T-helper 17 cell (primary cell): ENCODE measurements at places on chromosomes 7 and 10. TPM values are rescaled to one million over a fixed set of nuclear protein-coding genes. Genes with fewer than 3 reads are reported as not detected.

The WDR86 gene
- total RNA-seq = 9.7 TPM

The HSPA12A gene
- 0.62 TPM for total RNA-seq

The EPDR1 gene
- not detected for total RNA-seq

The SLC26A4 gene
- total RNA-seq = 0.35 TPM

The MSMB gene
- not detected for total RNA-seq

The UNC5B gene
- total RNA-seq = not detected

The CCZ1 gene
- 84.6 TPM for total RNA-seq

The SHOC2 gene
- 68.0 TPM for total RNA-seq

The FAM221A gene
- 4.8 TPM for total RNA-seq

The VWA2 gene
- total RNA-seq = not detected

The LIPN gene
- total RNA-seq = 0.80 TPM

DNA sequence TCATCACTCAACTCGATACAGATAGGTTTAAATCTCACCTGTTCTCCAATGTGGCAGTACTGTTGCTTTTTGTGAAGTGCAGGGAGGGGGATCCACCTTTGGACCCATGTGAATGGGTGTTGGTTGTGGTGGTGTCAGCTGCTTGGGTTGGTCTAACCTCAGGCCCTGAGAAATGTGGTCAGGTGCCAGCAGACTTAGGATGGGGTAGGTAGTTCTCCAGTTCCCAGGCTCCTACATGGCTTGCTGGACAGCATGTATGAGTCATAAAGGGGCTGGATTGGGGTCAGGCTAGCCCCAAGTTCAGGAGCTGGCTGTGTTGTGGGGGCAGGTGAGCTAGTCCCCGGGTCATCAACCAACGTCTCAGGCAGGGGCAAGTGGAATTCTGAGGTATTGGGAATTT, 472.6 kb upstream of the CNTNAP2 start:
- no peak for DNase-seq

- no peak for DNase-seq
These were observed 45.9 kb upstream of the PTF1A start for GRCh38 chr10:23146258-23146657.

GRCh38 chr10:123146894-123147634, 872 bp upstream of the HMX2 start:
- no peak for DNase-seq

- no peak for DNase-seq
These were observed 155.2 kb downstream of the MAGI2 start for GRCh38 chr7:79298145-79298760.

DNA sequence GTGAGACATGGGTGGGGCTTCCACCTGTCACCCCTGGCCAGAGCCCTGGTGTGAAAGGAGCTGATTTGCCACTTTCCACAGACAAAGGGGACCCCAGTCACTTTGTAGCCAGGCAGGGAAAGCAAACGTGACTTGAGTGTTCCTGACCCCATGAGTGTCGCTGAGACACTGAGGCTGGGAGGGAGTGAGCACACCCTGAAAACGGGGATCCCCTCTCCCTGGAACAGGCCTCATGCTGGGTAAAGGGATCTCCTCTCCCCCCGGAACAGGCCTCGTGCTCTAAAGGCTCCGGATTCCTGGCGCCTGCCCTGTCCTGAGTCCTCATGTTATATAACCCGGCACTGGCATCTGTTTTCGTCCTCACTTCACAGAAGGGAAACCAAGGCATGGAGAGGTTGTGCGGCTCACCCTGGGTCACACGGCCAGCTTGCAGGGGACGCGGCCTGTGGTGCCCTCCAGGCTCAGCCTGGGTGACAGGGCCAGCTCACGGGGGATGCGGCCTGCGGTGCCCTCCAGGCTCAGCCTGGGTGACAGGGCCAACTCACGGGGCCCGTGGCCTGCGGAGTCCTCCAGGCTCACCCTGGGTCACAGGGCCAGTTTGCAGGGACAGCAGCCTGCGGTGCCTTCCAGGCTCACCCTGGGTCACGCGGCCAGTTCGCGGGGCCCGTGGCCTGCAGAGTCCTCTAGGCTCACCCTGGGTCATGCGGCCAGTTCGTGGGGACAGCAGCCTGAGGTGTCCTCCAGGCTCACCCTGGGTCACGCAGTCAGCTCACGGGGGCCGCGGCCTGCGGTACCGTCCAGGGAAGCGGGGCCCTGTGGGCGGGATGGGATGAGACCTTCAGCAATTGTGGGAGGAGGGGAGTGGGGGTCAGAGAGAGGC, 104.7 kb downstream of the PDGFA start:
- DNase-seq = no peak

DNA sequence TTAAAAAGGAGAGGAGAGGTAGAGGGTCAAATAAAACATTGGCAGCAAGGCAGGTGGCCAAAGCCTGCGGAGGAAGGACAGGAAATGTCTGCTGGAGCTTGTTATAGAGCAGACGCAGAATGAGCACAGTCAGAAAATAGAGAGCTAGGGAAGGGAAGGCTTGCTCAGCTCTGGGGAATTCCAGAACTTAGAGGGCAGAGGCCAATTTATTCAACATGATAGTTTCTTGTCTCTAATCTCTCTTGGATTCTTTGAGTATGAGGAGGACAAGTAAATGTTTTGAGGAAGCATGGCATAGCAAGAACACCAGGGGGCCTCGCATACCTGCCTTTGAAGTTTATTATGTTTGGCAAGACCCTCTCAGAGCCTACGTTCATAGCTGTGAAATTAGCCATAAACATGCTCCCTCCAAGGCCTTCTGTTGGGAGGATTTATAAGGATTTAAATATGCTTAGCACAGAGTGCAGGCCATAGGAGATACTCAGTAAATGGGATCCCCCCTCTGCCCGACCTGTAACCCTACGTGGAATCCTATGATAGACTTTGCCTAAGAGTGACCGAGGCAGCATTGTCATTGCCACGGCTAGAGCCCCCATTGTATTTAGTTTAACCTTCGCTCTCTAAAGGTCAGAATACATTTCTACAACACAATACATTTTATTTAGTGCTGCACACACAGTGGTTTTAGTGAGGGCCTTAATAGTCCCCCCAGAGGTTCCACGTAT, 293.9 kb downstream of the CCDC3 start:
- DNase-seq = no peak

GRCh38 chr7:104366390-104366789, 38.0 kb downstream of the LHFPL3 start:
- DNase-seq = no peak

- no peak for DNase-seq
These were observed 2.6 kb downstream of the TLX1 start for GRCh38 chr10:101133489-101134298.

DNA sequence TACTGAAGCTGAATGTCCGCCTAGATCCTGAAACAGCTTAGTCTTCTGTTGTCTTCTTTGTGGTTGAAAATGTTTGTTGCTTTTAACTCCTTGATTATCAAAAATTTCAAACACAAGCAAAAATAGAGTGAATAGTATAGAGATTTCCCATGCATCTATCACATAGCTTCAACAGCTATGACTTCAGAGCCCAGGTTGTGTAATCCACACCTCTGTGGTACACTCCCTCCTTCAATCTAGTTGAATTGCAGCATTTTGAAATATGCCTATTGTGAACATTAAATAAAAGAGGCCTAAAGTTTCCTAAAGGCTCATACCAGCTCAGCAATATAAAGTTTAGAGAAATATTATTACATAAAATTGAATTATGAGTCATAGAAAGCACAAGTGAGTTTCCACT, 204.7 kb upstream of the HDAC9 start:
- no peak for DNase-seq

- no peak for DNase-seq
These were observed 492.9 kb upstream of the FOXK1 start for GRCh38 chr7:4189131-4189570.

DNA sequence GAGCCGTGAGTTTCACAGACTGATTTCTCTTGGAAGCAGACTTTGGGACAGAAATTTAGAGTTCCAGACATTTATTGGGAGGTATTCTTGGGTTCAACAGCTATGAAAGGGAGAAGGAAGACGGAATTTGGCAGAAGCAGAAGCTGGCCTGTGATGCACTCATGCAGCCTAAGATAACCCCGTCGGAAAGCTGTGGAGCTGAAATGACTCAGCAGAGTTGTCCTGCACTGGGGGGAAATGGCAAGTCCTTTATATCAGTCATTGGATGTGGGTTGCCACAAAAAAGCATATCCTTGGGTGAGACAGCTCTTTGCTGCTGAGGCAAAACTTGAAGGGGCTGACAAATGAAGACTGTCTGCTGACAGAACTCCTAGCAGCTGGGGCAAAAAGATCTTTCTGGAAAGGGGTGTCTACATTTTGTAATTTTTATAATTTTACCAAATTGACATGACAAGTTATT, 11.5 kb upstream of the MICU1 start:
- no peak for DNase-seq

DNA sequence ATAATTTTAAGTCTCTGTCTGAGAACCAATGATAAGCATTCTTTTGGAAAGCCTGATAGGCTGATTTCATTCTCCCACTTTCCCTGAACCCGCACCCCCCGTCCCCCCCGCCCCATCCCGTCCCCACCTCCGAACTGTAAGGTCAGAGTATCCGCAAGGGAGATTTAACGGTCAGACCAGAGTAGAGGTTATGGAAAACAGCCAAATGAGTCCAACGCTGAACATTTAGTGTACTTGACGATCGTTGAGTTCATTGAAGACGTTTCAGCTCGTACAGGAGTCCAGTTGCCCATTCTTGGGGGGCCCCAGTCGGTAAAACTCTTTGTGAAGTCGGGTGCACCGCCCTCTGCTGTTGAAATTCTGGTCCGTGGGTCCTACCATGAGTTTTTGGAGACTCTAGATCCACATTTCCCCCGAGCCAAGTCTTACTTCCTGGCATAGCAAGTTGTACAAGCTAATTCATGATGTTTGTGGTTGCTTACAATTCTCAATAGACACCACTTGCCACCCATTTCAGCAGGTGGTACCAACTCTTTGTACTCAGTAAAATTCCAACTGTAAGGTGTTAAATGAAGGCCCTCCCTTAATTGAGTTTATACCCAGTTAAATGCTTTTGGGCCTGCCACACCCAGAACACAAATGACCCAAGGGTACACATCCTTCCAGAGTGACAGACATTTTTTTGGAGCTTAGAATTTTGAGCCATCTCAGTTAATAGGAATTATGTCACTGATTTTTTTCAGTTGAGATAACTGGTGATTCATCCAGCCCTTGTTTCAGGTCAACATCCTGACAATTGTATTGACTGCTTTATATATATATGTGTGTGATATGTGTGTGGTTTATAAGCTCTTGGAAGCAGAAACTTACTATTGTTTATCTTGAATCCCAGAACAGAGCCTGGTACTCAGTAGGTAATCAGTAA, 1.2 kb downstream of the MARCHF5 start:
- peak; percentile 17 for DNase-seq

DNA sequence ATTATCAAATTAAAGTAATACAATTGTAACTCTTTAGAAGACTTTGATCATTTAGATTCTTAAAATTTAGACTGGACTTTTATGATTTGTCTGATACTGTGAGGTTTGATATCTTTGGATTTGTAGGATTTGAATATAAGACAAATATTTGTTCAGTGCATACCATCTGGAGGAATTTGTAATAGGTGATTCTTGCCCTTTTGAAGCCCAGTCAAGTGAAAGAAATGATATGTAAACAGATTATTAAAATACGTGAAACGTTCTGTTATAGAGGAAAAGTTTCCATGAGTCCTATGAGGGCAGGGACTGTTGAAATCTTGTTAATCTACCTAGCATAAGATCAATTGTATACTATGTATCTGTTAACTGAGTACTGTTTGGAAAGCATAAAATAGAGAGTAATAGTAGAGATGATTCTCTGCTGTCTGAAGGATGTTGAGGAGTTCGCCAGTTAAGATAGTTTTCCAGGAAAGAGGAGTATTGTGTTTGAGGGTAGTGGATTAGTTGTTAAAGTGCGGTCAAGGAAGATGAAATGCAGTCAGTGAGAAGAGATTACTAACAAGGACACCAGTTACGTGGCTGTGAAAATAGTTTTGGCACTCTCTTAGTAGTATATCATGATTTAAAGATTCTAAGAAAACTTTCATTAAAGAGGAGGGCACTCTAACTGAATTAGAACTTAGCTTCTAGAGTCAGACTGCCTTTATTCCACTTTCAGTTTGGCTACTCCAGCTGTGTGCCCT, 14.4 kb downstream of the PDCD4 start:
- DNase-seq = no peak

DNA sequence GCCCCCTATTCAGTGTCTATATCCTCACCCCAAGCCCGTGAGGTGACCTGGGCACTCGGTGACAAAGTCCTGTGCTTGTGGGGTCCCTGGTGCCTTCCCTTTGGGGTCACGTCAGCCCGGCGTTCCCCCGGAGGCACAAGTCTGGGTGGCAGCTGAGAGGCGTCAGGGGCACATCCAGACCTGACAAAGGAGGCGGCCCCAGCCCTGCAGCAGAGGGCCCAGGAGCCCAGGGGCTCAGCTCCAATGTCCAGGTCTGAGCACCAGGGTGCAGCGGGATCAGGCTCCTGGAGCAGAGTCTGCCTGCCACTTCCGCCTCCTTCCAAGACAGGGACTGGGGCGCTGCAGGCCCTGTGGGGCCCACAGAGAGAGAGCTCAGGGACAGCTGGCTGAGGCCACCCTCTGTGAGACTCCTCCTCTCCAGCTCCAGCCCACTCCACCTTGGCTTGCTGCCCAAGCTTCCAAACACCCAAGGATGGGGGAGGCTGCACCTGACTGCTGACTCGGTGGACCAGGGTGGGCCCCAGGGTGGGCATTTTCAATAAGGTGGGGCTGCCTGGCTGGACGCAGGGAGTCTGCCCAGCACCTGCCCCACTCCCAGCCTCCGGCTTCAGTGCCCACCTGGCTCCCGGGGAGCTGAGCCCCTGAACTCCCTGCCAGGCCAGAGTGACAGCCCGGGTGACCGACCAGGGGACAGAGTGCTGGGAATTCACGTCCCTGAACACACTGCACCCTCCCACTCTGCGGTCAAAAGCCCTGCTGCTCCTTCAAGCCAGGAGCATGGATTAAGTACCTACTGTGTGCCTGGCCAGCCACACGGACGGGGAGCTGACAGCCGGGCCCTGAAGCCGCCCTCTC, 1.0 kb upstream of the KNDC1 start:
- DNase-seq = no peak

DNA sequence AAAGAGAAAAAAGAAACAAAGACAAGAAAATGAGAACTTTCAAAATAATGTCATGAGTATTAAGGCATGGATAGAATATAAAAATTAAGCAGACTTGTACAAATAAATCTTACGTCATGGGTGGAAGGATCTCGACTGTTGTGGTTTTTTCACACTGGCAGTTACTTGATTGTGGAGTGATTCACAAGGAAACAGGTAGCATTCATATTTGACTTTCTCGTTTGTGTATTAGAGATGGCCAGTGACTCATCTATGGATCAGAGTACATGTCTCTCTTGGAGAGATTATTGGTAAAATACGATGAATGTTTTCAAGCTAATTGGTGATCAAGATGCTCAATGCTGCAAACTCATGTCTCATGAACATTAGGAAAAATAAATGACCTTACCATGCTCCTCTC, 564.3 kb downstream of the GATA3 start:
- DNase-seq = no peak

- DNase-seq = no peak
These were observed 273.9 kb downstream of the PAXIP1 start for GRCh38 chr7:154729056-154729455.

- no peak for DNase-seq
These were observed 42.2 kb upstream of the TCF7L2 start for GRCh38 chr10:112907893-112908292.

- no peak for DNase-seq
These were observed 144.0 kb upstream of the ITGB1 start for GRCh38 chr10:33102071-33102470.
